ENCODE measurements at places on chromosomes 2 and 18. TPM values are rescaled to one million over a fixed set of nuclear protein-coding genes. Genes with fewer than 3 reads are reported as not detected.

The CRACDL gene
- 11.5 TPM for total RNA-seq

DNA sequence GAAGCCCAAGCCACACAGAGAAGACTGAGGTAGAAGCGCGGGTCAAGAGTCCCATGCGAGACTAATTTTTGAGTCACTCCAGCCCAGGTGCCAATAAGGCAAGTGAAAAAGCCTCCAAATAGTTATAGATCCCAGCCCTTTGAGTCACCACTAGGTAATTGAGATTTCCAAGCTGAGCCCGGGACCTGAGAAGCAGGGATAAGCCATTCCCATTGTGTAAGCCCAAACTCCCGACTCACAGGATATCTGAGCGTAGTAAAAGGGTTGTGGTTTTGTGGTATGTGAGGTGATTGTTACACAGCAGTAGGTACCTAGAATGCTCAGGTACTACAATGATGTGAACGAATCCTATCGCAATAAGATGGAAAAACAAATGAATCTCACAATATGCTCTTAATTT is 560.7 kb downstream of the DSC3 start:
- DNase-seq = no peak

The UPP2 gene
- not detected for total RNA-seq

The RESP18 gene
- not detected for total RNA-seq

DNA sequence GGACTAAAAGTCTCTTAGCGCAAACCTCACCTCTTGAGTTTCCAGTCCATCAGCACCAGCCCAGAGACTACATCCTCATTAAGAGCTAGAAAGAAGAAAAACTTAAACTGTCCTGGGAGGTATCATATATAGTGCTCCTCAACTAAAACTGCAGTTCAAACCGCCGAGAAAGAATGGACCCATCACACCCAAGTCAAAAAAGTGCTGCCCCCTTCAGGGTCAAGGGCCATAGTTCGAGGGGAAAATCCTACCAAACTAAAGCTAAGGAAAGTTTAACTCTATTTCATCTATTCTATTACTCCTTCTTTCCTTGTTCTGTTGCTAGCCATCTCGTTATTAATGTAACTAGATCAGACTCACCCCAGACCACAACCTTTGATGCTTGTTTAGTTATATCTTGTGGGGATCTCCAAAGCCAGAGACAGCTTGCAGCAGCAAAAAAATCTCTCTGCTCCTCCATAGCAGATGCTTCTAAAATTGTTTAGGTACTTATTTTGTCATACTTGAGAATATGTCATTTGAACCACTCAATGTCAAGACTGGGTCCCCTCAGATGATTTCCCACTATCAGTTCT is 134.5 kb upstream of the RMP24 start:
- no peak for DNase-seq

The COL3A1 gene
- total RNA-seq = 260 TPM

DNA sequence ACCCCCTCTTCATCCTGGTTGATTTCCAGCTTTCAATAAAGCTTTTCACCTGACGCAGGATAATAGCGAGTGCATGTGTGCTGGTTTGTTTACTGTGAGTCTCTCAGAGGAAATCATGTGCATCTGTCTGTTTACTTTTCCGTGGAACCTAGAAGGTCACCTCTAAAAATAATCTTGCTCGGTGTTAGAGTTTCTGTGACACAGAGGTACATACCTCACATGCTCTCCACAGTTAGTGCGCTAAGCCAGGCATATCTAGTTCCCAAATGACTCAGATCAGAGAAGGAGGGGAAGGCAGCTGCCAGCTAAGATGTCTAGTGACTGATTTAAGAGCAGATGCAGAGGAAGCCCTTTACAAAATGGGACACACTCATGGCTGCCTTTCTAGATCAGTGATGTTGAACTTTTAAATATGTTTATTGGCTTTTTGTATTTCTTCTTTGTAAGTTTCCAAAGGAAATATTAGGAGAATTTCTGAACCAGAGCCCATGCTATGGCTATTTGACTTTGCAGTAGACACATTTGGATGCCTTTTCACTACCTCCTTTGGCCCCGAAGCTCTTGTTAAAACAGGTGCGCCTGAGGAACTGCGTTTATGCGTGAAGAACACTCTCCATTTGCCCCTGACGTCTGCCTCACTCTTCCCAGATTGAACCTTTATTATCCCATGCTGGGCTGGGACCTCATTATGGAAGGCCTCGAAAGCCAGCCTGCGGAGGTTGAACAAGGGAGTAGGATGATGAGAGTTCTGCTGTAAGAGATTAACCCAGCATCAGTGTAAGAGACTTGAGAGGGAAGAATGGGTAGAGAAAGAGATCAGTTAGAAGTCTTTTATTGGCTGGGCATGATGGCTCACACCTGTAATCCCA is 145.6 kb downstream of the FAM161A start:
- DNase-seq = no peak

The LCT gene
- 0.08 TPM for total RNA-seq

DNA sequence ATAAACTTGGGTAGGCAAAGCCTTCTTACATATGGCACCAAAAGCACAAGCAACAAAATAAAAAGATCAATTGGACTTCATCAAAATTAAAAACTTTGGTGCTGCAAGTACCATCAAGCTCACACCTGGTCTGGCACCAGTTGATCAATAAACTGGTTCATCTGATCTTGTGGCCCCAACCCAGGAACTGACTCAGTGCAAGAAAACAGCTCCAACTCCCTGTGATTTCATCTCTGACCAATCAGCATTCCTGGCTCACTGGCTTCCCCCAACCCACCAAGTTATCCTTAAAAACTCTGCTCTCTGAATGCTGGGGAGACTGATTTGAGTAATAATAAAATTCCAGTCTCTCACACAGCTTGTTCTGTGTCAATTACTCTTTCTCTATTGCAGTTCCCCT is 8.4 kb downstream of the EPG5 start:
- DNase-seq = no peak

The SIGLEC15 gene
- not detected for total RNA-seq

DNA sequence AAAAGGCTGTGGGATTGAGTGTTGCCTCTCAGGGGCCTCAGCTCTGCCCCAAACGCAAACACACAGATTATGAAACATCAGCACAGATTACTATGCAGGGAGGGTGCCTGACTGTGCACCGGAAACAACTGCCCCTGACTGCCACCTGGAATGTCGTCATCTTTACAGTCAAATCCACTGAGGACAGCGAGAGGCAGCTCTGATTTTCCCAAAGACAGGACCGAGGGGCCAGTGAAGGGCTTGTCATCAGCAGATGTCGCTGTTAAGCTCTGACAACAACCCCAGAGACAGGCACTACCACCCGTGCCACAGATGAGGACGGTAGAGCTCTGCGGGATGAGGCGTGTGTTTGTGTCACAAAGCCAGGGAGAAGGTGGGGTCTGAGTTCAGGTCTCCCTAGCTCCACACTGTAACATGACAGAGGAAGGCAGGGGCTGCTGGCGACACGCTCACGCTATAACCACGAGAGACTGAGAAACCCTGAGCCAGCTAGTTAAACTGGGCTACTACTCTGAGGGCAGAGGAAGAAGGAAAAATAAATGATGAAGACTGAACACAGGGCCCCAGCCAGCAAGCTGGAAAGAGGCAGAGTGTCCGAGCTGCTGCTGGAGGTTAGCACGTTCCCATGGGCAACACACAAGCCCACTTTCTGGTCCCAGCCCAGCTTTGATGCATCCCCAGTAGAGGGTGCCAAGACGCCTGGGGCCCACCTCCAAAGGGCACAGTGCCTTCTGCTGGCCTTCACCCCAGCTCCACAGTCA is 47.0 kb downstream of the PARD6G start:
- no peak for DNase-seq

DNA sequence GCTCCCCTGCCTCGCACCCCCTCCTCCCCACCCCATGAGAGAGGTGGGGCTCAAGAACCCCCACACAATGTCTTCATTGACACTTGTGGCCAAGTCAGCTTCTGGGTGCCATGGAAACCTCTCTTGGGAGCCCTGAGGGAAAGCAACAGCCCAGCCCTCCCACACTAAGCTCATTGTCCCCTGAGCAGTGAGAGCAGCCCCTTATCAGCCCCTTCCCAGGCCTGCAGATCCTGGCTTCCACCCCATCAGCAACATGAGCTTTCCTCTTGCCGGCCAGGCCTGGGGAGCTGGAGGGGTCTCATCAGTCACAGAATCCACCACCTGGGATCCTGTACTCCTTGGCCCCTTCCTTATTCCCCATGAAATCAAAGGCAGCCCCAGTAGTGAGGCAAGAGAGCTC is 107.8 kb upstream of the ST3GAL5 start:
- no peak for DNase-seq

The CFC1B gene
- 1.2 TPM for total RNA-seq

The UGT1A4 gene
- 0.93 TPM for total RNA-seq

The SPP2 gene
- total RNA-seq = not detected

GRCh38 chr18:3281456-3282400 is 19.8 kb downstream of the MYL12B start:
- DNase-seq = no peak

- no peak for DNase-seq
Measured at GRCh38 chr2:46058140-46058539, 239.1 kb upstream of the EPAS1 start.

DNA sequence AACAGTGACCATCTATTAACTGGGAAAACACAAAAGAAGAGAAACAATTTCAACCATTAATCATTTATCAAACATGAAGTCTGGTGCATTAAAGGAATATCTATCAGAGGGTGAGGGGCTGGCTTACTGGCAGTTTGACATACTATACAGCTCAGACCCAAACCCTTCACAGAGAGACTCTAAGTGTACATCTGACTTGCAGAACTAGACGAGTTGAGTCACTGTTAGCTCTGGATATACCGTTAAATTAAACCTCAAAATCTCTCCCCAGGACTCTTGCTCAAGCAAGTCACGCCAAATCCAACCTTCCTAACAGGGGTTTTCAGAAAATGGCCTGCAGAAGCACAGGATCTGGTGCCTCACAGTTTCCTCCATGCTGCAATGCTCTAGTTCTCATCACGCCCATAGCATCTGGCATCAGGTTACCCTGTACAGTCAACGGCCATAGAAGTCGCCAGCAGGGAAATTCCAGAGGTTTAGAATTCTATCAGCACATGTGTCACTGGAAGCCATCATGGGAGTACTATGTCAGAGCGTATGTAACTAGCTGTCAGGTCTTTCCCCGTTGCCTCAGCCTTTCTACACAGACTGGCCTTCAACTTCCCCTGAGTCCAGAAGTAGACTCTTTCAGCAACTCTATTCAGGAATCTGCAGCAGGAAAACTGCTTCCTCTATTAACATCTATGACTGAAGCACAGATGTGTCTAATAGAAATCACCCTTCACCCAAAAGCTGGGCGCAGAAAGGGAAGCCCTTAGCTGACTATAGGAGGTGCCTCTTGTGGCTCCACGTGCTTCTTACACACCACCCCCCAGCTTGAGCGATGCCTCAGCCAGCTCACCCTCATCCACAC is 9.3 kb downstream of the TGOLN2 start:
- no peak for DNase-seq

GRCh38 chr2:99771681-99772333 is 282.0 kb upstream of the REV1 start:
- DNase-seq = no peak
